ENCODE measurements at places on chromosomes 12 and 14.

- no peak for DNase-seq
These were observed 75.9 kb downstream of the LIN7A start for GRCh38 chr12:80861641-80862378.

DNA sequence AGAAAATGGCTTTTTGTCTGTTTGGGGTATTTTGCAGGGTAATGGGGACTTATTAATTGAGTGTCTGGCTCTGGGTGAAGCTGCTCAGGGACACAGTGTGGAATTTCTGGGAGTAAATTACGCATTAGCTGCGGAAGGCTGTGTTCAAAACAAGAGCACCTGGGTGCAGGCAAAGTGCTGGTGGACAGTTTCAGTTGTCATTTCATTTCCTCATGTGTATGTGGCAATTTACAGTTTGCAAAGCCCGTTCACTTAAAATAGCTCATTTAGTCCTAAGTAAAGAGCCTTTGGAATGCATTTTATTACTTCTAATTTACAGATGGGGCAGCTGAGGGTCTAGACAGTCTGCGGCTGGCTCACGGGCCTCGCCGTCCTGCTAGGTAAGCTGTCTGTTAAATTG is 546.8 kb downstream of the BCL11B start:
- no peak for DNase-seq

GRCh38 chr12:45122768-45123380 is 72.0 kb upstream of the DBX2 start:
- DNase-seq = no peak

DNA sequence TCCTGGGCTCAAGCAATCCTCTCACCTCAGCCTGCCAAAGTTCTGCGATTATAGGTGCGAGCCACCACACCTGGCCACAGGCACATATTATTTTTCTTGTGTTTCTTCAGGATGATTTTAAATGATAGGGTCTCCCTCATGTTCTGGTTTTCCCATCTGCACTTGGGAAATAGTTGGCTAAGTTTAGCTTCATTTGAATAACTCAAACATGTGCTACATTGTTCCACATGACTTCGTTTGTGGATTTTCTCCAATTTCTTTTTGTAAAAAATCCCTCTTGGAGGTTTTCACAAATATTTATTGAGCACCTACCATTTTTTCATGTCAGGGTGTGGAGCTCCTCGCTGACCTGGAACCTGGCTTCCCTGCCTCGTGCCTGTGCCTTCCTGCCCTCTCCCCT is 55.2 kb upstream of the GNPNAT1 start:
- DNase-seq = no peak

- DNase-seq = no peak
These were observed 17.6 kb downstream of the MMAB start for GRCh38 chr12:109555431-109556315.

- no peak for DNase-seq
These were observed 18.2 kb downstream of the FAM222A start for GRCh38 chr12:109731806-109732205.

DNA sequence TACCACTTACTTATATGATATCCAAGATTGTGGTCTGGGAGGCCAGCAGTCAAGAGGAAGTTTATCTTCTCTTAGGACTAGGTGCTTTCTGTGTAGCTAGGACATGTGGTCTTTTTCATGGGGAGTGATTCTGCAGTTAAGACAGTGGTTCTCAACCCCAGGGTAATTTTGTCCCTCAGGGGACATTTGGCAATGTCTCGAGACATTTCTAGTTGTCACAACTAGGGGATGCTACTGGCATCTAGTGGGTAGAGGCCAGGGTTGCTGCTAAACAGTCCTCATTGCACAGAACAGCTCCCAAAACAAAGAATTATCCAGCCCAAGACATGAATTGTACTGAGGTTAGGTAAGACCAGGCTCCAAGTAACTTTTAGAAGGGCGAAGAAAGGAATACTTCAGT is 20.0 kb downstream of the AMDHD1 start:
- DNase-seq = peak; percentile 17

GRCh38 chr14:34478261-34478660 is 16.2 kb upstream of the SPTSSA start:
- no peak for DNase-seq

DNA sequence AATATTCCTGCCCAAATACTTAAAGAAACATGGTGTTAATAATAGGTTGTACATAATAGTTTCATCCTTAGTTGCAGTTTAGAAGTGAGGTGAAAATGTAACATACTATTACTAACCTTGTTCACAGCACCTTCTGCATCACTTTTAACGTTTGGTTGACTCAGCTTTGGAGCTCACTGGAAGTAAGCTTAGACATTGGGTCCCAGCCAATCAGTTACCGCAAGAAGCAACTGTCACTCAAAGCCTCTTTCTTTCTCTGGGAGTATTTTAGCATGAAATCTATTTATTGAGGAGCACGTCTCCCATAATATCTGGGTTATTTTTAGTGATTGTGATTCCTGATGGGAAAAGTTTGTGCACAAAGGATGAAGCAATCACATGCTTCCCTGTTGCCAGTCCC is 472.6 kb downstream of the SNAPC1 start:
- no peak for DNase-seq

GRCh38 chr12:119363490-119363889 is 29.0 kb downstream of the CCDC60 start:
- DNase-seq = no peak

GRCh38 chr12:64893961-64894360 is 69.5 kb downstream of the TBC1D30 start:
- no peak for DNase-seq

DNA sequence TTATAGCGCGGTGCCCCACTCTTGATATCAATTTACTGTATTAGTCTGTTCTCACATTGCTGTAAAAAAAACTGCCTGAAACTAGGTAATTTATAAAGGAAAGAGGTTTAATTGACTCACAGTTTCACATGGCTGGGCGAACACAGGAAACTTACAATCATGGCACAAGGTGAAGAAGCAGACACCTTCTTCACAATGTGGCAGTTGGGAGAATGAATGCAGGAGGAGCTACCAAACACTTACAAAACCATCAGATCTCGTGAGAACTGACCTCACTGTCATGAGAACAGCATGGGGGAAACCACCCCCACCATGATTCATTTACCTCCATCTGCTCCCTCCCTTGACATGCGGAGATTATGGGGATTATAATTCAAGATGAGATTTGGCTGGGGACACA is 42.3 kb downstream of the FBXO34 start:
- DNase-seq = no peak

- DNase-seq = no peak
These were observed 238.4 kb downstream of the TMEM132D start for GRCh38 chr12:129665414-129665813.

- no peak for DNase-seq
These were observed 32.7 kb downstream of the JAG2 start for GRCh38 chr14:105135700-105136395.

GRCh38 chr14:67474366-67474765 is 14.2 kb downstream of the TMEM229B start:
- DNase-seq = no peak

GRCh38 chr12:76518699-76519098 is 40.9 kb downstream of the OSBPL8 start:
- no peak for DNase-seq

- no peak for DNase-seq
These were observed 39.3 kb downstream of the SLC25A47 start for GRCh38 chr14:100362311-100362927.

DNA sequence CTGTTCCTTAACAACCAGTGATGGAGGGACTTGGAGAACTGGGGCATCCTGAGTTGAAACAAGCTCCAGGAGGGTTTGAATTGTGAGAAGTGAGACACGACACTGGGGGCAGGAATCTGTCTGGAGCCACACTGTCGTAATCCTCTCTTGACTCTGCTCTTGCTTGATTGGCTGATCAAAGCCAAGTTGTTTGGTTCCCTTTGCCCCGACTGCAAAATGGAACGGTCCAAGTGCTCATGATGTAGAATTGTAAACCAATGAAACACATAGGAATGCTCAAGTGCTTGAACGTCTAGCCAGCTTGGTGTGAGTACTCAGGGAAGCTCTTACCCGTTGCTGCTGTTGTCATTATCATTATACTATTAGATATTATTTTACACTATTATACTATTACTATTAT is 98.1 kb downstream of the TMEM132C start:
- DNase-seq = no peak

DNA sequence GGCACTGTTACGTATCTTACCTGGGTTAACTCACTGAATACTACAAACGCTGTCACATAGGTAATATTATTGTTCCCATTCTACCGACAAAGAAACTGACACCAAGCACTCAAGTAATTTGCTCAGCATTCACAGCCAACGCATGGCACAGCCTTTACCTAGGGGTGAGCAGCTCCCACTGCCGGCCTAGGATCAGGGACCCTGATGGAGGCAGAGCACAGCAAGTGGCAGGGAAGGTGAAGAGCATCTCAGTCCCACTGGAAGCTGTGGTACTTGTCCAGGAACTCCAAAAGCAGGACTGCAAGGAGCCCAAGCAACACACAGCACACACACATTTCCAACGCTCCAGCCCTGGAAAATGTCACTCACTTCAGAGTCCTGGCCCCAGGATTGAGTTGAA is 111.8 kb upstream of the CDKN3 start:
- no peak for DNase-seq

- DNase-seq = no peak
These were observed 3.4 kb downstream of the GSG1 start for GRCh38 chr12:13099844-13100604.

GRCh38 chr12:64042911-64043310 is 179.2 kb downstream of the KICS2 start:
- no peak for DNase-seq

- DNase-seq = no peak
These were observed 23.3 kb downstream of the LRTM2 start for GRCh38 chr12:1843641-1844005.

DNA sequence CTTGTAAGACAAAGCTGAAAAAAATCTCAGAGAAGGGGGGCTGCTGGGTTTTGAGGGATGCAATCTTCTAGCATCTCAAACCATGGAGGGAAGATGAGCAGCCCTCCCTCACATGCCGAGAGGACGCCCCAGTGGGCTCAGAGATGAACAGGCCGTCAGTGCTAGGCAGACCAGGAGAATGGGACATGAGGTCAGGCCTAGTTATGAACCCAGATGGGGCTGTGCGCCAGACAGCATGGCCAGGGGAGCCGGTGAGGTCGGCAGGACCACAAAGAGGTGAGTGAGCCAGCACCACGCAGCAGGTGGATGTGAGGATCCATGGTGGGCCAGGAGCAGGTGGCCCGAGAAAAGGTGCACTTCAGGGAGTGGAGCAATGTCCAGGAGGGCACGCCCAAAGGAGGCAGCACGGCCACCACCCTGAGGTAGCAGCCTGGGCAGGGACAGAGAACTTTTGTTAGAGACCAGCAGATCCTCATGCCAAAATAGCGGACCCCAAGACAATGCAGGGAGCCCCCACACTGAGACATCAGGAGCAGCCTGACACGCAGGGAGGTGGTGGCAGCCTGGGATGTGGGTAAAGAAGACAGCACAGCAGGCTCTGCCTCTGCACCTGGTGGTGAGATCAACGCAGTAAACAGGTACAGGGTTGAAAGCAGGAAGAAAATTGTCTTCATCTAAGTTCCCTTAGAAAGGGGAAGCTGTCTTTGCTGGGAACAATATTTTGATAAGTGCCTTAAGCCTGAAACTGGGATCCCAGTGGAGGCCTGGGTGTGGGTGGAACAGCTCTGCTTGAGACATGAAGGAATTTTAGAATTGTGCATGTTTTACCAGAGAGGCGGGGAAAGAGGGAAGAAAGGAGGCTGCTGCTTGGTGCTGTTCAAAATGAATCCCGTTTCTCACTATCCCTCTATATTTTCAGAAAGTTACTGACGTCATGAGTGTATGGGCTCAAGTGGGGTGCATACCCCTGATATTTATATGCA is 17.8 kb upstream of the MCRS1 start:
- no peak for DNase-seq

DNA sequence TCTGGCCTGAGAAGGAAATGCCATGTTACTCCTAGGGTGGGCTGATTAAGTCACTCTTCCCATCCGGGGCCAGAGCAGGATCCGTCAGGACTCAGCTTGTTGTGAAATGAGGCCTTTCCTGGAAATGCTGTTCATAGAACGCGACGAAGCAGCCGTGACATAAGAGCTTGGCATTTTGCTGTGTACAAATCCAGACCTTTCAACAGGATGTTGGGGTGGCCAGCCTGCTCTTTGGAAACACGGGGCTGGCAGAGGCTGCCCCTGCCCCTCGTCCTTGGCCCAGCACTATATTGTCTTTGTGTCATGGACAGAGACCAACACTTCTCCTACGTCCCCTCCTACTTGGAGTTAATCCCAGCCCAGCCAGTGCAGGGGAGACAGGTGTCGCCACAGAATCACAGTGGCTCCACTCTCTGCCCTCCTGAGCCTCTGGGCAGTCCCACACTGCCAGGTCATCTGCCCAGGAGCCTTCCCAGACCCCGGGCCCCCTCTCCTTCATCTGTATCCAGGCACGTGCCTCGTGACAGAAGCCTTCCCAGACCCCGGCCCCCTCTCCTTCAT is 18.6 kb upstream of the EIF5 start:
- no peak for DNase-seq

GRCh38 chr12:48165089-48165981 is 8.0 kb upstream of the ASB8 start:
- peak; percentile 85 for DNase-seq

GRCh38 chr12:54740882-54741281 is 92.7 kb upstream of the DCD start:
- peak; percentile 57 for DNase-seq

- peak; percentile 9 for DNase-seq
These were observed 4.2 kb upstream of the XPOT start for GRCh38 chr12:64400041-64400440.

GRCh38 chr14:94548131-94548998 is 12.9 kb upstream of the SERPINA4 start:
- DNase-seq = no peak

GRCh38 chr14:49852301-49853157 is at the start of gene NEMF:
TSS of gene NEMF (minus strand) at chr14:49852788. CDS start at chr14:49852753, 35 bp downstream.
- DNase-seq = peak; percentile 91

DNA sequence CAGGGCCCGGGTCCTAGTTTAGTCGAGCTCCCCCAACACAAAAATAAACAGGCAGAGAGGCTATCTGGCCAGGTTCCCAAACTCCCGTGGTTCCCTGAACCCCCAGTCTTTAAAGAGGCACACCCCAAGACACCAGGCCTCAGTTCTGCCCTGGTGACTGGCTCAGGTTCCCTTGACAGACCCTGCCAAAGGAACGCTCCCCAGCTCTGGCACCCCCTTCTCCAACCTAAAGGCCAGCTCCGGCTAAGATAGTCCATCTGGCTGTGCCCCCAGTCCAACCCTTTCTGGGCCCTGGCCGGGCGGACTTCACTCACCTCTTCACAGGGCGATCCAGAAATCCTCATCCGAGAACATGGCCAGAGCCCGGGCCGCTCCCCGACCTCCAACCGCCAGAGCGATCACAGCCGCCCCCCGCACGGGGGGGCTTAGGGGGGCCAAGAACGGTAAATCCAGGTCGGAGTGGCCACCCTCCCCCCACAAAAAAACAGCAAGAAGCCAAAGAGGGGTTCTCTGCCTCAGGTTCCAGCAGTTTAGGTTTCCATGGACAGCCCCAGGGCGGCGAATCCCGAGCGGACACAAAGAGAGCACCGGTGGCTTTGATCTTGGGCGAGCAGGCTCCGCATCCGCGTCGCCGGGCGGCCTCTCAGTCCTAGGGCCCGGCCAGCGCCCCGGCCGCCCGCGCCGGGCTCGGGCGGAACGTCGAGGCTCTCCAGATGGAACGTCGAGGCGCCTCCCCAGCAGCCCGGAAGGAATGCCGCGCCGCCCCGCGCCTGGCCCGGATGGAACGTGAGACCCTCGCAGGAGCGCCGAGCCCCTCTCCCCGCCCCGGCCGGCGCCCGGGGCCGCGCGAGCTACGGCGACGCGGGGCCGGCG is 1.1 kb downstream of the KMT2D start:
- DNase-seq = no peak
